ENCODE measurements at places on chromosomes 2 and 18.

- DNase-seq: no peak
Observed at GRCh38 chr2:236857781-236858180, 227.9 kb upstream of the COPS8 start.

- DNase-seq: no peak
Observed at GRCh38 chr2:120526047-120526562, 180.2 kb downstream of the INHBB start.

- peak; percentile 4 for DNase-seq
Observed at GRCh38 chr18:37525262-37525585, 40.4 kb downstream of the CELF4 start.

GRCh38 chr18:32160547-32160946 lies 29.3 kb upstream of the MEP1B start:
- no peak for DNase-seq

DNA sequence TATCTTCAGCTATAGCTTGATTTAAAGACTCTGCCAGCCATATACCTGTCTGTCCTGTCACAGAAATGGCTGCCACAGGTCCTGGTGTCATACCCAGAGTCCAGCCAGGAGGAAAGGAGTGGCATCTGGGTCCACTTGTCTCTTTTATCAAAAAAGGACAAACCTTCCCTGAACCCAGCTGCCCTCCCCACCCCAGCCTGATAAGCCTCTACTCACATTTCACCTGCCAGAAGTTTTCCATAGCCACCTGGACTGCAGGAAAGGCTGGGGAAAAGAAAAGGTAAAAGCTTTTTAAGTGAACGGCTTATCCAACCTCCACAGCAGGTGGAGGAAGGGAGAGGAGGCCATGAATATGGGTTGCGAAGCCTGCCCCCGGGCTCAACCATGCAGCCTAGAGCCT lies 32.8 kb downstream of the TMEM163 start:
- no peak for DNase-seq

GRCh38 chr18:59540346-59540745 lies 156.9 kb downstream of the CCBE1 start:
- no peak for DNase-seq

- DNase-seq: no peak
Observed at GRCh38 chr2:15260196-15260595, 300.9 kb downstream of the NBAS start.

DNA sequence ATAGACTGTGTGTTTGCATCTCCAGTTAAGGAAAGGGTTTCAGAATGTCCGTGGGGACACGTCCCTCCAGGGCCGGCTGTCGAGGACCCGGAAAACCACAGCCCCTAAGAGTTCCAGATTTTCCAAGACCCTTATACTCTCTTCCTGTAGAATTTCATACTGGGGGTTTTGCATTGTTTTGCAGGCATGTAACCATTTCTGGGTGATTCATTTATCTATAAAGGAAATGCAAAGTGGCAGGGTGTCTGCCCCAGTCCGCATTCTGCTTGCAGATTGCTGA lies 8.5 kb downstream of the SP9 start:
- DNase-seq: no peak

GRCh38 chr2:46352621-46353020 lies 55.4 kb downstream of the EPAS1 start:
- DNase-seq: no peak

DNA sequence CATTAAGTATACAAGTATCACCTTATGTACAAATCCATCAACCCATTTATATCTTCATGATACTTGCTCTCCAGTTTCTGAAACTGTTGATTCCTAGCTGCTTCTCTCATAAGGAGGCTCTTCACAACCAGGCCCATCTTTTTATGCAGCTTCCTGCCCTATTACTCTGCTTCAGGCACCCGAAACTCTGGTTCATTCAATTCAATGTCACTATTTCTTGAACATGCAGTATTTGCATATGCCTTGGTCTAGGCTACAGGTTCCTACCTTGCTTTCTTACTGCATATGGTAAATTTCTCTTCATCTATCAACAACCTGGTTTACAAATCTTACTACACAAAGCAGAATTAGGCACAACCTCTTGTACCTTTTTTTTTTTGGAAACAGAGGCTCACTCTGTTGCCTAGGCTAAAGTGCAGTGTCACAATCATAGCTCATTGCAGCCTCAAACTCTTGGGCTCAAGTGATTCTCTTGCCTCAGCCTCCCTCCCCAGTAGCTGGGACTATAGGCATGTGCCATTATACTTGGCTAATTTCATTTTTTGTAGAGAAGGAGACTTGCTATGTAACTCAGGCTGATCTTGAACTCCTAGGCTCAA lies 2.7 kb upstream of the CDKL4 start:
- DNase-seq: no peak

DNA sequence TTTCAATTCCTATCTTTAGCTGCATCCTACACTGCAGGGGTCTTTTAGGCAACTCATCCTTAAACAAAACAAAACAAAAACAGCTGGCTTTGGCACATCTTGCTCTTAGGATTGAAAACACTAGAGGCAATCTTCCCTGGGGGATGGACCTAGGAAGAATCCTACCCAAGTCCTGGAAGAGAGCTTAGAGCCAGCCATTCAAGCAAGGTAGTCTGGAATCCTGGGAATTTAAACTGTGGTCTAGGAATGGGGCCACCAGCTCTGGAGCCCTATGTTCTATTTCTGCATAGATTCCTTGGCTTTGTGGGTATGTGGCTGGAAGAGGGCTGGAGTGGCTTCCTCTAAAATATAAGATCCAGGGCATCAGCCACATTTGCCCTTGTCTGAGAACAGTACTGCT lies 27.7 kb downstream of the MYL1 start:
- no peak for DNase-seq

GRCh38 chr2:161971551-161971950 lies 102.5 kb downstream of the DPP4 start:
- no peak for DNase-seq

GRCh38 chr2:36441816-36442215 lies 86.2 kb downstream of the CRIM1 start:
- DNase-seq: no peak

Data from DMS153 (cell line).